ENCODE measurements at places on chromosomes 4 and X. TPM values are rescaled to one million over a fixed set of nuclear protein-coding genes. Genes with fewer than 3 reads are reported as not detected.

GRCh38 chr4:22389240-22389870 lies 126.5 kb downstream of the ADGRA3 start:
- DNase-seq: no peak

DNA sequence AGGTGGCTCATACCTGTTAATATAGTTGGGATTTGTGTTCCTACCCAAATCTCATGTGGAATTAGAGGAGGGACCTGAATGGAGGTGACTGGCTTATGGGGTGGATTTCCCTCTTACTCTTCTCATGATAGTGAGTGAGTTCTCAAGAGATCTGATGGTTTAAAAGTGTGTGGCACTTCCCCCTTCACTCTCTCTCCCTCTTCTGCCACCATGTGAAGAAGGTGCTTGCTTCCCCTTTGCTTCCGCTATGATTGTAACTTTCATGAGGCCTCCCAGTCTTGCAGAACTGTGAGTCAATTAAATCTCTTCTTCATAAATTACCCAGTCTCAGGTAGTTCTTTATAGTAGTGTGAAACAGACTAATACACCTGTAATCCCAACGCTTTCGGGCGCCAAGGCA lies 28.3 kb upstream of the WDR19 start:
- DNase-seq: no peak

GRCh38 chr4:29153642-29154041 lies 1566.5 kb upstream of the PCDH7 start:
- no peak for DNase-seq

GRCh38 chr4:125849869-125850268 lies 535.1 kb downstream of the FAT4 start:
- DNase-seq: no peak

DNA sequence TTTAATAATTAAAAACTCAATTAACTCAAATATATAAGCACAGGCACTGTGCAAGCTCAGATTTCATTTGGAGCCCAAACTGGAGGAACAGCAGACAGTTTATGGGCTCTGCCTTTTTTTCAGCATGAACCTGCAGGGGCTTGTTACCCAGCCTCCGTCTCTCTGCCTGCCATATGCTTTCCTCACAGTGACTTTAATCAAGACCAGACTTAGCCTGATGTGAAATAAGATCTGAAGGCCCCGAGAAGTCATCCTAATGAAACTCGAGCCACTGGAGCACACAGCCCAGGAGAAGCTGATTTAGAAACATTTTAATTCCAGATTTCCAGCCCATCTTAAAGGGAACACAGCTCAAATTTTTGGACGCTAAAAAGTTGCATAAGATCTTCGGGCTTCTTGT lies 55.6 kb downstream of the SPATA18 start:
- no peak for DNase-seq

GRCh38 chr4:174241162-174241561 lies 42.3 kb downstream of the FBXO8 start:
- DNase-seq: no peak

GPC3 gene
- 11.3 TPM for total RNA-seq

GPM6B gene
- total RNA-seq: 7.6 TPM

MAGEA3 gene
- total RNA-seq: not detected

CENPU gene
- total RNA-seq: 0.83 TPM

TBX22 gene
- not detected for total RNA-seq

PARM1 gene
- 113 TPM for total RNA-seq
